Amniotic stem cell (primary cell): ENCODE measurements at places on chromosomes 1 and 21.

- no peak for DNase-seq
These were observed at the start of gene FHAD1 for GRCh38 chr1:15246960-15247614. Gene FHAD1 (plus strand): TSS chr1:15247223. CDS start chr1:15251785, 4,562 bp downstream.

DNA sequence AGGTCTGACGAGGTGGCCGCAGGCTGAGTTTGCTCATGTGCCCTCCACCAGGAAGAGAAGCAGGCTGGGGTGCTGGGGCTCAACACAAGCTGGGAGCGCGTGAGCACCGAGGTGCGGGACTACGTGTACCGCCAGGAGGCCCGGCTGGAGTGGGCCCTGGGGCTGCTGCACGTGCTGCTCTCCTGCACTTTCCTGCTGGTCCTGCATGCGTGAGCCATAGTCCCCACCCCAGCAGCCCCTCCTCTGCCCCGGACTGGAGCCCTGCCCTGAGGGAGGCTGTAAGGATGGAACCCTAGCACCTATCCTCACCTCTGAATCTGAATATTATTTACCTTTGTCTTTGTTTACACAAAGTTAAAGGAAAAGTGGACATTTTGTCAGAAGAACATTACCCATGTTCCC, 7.8 kb upstream of the ADAM15 start:
- no peak for DNase-seq

DNA sequence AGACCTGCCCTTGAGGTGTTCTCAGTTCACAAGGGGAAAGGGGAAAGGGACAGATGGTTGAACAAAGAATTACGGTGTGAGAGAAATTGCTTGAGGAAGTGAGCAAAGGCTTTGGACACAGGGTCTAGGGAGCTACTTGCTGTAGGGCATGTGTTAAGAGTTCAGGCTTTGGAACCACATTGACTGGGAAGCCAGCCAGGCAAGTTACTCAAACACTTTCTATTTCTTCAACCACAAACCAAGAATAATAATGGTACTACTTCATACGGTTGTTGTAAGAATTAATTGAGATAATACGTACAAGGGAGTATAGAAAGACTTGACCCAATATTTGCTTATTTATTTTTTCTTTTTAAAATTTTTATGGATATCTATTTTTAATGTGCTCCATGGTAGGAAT, 26.6 kb downstream of the AK4 start:
- DNase-seq, result peak; percentile 61

DNA sequence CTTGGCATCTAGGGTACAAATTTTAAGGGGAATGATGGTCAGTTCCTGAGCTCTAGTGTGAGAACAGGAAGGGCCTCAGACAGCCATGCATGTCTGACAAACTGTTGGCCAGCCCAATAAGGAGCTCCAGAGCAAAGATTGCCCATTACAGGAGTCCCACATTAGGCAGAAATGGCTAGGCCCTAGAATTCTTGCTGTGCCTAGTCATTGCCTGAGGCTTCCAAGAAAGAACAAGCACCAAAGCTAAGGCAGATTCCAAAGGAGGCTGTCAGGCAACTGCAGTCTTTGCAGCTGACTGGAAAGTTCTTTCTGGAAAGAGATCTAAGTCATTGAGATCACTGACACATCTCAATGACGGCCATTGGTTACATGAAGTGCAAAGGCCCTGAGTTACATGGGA, 3.9 kb upstream of the STIL start:
- DNase-seq, result peak; percentile 72

GRCh38 chr1:173057984-173058383, 7.2 kb upstream of the TNFSF18 start:
- DNase-seq, result no peak

DNA sequence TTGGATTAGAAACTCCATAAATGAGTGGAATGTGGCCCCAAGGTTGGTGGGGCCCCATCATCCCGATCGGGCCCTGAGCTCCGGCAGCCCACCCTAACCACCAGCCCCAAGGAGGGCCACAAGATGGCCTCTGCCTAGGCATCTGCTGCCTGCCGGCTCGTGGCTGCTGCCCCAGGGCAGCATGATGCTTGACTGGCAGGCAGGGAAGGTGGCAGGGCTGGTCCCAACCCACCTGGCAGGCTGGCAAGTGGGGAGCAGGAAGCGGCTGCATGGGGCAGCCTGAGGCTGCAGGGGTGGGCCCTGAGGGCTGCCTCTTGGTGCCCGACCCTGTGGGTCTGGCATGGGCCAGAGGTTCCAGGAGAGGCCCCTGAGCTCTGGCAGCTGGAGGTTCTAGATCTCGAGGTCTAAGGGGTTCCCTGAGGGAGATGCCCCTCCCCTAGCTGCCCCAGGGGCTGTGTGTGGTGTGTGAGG, 760 bp upstream of the GJC2 start:
- no peak for DNase-seq

GRCh38 chr1:239841631-239842030, 250.1 kb upstream of the FMN2 start:
- no peak for DNase-seq

GRCh38 chr1:235136111-235136510, 7.5 kb upstream of the TOMM20 start:
- no peak for DNase-seq

DNA sequence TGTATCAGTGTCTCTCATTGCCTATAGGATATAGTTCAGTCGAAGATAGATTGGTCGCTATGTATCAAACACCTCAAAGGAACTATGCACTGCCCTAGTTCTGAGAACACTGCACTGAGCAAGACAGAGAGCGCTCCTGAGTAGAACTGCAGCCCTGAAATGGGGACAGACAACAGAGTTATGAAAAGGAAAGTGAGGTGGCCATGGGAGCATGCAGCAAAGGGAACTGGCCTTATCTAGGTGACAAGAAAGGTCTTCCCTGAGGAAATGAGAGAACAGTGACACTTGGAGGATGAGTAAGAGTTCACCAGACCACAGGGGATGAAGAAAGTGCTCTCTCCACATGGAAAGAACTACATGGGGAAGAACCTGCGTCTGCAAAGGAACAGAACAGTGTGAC, 7.5 kb upstream of the G0S2 start:
- no peak for DNase-seq

- DNase-seq, result no peak
These were observed 49.8 kb upstream of the SCAF4 start for GRCh38 chr21:31781737-31782136.

- no peak for DNase-seq
These were observed 93.1 kb downstream of the MRPS6 start for GRCh38 chr21:34166468-34166867.

DNA sequence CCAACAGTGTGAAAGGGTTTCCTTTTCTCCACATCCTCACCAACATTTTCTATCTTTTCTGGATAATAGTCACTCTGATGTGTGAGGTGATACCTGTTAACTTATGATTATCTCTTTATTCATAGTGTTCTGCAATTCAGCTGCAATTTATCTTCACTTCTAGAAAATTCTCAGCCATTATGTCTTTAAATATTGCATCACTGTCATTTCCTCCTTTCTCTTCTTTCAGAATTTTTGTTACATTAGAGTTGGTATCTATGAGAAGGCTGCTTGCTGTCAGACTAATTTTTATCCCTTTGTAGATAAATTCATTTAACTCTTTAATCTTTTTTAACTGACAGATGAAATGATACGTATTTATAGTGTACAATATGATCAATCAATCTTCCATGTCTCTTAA, 30.5 kb upstream of the ATF3 start:
- DNase-seq, result no peak

GRCh38 chr1:30412241-30413110, 310.9 kb downstream of the MATN1 start:
- no peak for DNase-seq

DNA sequence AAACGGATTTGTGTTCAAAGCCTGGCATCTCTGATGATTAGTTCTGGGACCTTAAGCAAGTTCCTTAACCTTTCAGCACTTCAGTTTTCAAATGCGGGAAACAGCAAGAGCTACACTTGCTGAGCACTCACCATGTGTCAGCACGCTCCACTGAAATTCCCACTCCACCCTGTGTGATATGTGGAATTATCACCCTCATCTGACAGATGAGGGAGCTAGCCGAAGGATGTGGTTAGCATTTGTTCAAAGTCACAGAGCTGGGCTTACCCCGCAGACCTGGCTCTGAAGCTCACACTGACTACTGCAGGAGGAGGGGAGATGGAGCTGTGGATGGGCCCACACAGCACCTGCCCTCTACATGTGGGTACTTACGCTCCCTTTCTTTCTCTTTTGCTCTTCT, 29.1 kb downstream of the IL12RB2 start:
- no peak for DNase-seq

DNA sequence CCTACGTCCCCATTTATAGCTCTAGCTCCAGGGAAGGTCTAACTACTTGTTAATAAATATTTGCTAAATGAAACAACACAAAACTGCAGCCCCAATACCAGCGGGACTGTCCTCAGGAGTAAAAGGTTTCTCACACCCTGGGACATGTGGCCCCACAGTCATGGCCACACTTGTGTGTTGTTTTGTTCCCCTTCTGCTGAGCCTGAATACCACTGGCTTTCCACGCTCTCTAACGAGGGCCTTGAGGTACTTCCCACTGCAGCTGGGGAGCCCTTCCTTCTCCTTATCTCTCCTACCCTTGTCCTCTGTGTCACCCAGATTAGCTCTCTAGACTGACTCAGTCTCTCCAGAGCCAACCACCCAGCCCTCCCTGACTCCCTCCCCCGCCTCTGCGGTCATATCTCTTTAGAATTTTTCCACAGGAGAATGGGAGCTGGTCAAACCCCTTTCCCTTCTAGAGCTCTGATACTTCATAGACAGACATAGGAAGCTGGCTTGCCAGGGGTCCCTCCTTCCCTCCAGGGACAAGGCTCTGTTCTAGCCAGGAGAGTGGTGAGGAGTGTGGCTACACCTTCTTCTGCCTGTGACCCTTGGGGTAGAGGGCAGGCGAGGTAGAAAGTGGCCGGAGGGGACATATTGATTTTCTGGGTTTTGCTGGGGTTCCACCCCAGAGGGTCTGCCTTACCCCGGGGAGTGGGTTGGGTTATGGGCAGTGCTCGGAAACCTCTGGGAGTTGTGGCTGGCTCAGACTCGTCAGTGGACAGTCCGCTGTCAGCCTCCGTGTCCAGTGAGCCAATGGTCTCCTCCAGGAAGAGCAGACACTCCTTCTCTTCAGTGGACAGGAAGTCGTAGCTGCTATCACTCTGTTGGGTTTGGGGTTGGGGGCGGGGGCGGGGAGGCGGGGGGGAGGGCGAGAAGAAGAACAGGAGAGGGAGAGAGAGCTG, 8.1 kb downstream of the C1orf116 start:
- DNase-seq, result no peak

GRCh38 chr1:95237981-95238703, 4.1 kb downstream of the RWDD3 start:
- DNase-seq, result no peak

DNA sequence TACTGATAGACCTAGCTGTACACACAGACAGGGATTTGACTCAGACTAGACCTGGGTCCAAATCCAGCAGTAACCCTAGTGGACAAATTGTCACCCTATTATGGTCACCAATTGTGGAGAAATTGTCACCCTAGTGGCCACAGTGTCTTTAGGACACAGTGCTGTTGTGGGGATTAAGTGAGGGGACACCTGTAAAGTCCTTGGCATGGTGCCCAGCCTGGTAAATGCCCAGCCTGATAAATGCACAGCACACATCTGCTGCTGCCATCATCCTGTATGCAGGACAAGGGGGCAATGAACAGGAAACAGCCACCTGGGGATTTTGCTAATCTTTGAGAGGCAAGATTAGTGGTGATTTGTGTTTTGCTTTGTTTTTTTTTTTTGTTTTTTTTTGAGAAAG, 2.3 kb downstream of the TMEM61 start:
- DNase-seq, result no peak

DNA sequence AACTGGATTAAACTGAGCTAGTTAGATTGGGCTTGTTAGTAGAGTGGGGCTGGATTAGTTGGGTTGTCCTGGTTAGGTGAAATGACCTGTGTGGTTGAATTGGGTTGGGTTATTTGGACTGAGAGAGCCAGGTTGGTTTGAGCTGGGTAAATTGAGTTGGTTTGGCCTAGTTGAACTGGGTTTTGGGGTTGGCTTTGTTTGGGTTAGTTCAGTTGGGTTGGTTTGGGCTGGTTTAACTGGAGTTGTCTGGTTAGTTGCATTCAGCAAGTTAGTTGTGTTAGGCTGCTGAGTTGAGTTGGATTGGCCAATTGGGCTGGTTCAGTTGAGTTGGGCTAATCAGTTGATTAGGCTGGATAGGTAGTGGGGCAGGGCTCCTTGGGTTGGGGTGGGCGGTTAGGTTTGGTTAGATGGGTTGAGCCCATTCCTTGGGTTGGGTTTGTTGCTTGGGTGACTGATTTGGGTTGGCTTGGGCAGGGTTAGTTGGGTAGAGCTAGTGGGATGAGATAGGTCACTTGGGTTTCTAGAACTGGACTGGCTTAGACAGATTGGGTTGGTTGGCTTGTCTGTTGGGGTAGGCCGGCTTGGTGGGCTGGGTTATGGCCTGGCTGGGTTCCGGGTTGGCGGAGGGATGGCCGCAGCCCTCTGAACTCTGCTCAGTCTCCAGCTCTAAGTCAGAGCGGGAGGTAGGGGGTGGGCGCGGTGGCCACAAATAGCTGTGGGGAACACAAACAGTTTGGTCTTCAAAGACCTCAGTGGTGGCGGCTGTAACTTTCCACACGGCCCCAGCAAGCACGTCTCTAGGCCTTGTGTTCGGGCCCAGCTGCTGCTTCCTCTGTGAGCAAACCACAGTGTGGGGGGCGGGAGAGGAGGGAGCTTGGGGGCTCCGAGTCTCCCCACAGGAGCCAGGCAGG, 67.2 kb upstream of the RUNX3 start:
- no peak for DNase-seq

DNA sequence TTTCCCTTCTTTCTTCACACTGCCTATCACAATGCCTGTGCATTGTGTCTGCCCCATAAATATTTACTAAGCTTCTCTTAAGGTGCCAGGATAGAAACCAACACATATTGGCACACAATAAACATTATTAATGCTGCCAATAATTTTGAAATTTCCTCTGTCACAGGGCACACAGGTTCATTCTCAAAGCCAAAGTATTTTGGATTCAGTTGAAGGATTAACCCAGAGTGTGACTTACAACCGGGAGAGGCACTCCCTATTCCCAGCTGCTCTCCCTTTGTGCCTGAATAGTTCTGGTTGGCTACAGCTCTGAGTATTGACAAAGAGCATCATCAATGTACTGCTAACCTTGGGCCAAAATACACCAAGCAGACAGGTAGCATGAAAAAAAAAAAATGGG, 46.6 kb upstream of the ATP1A1 start:
- no peak for DNase-seq

GRCh38 chr1:198849093-198849492, 210.3 kb downstream of the PTPRC start:
- DNase-seq, result no peak

- DNase-seq, result no peak
These were observed 4.1 kb upstream of the HPCA start for GRCh38 chr1:32881871-32882850.

- DNase-seq, result no peak
These were observed 1.7 kb upstream of the INAVA start for GRCh38 chr1:200892958-200893357.

DNA sequence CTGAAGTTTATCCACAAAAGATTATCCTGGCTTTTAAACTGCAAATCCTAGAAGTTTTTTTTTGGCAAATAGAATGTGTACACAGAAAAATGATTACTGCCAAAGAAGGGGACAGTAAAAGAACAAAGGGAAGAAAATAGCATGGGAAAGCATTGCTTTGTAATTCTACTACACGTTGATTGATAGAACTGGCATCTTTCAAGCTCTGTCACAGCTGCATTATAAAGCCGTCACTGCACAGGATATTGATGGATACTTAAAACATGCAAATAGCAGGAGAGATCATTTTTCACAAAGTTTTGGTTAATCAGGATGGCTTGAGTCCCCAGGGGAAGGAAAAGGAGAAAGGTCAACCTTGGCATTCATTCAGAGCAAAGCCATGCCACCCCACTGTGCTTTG, 183.7 kb upstream of the RRP15 start:
- DNase-seq, result no peak

- DNase-seq, result no peak
These were observed 35.4 kb upstream of the SRSF10 start for GRCh38 chr1:24015221-24016210.
